Stimulated activated CD4-positive, alpha-beta T cell treated with anti-CD3 and anti-CD28 coated beads, Interleukin-2, amount 100 ng/mL, for 48 hours (primary cell): ENCODE measurements at places on chromosomes 2 and 18.

GRCh38 chr2:233233618-233234230 is 17.7 kb upstream of the ATG16L1 start:
- no peak for DNase-seq

- DNase-seq, result no peak
Measured at GRCh38 chr2:109644571-109645275, 30.6 kb downstream of the SOWAHC start.

DNA sequence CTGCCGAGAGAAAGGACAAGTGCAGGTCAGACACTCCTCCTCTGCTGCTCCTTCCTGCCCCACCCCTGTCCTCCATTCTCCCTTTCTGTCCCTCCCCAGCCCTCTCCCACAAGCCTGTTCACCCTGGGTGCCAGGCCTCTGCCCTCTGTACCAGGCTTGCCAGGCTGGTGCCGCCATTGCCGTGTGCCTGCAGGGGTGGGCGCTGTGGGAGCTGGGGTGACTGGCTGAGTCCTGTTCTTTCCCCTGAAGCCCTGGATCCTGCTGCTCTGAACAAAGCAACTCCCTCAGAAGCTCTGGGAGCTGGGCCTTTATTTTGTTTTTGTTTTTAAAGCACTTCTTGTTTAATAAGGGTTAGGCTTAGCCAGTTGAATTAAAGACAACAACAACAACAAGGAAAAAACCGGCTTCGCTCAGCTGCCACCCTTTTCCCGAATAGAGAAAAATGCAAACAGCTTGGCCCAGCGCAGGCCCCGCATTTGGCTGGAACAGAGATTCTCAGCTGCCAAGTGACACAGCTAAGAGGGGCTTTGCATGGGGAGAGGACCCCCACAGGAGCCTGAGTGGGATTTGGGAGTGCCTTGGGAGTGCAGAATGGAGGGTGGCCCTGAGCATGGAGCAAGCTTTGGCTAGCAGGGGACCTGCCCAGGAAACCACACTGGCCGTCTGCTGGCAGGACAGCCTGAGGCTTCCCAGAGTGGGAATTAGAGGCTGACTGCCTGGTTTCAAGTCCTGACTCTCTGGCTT is 9.1 kb downstream of the PCARE start:
- no peak for DNase-seq

DNA sequence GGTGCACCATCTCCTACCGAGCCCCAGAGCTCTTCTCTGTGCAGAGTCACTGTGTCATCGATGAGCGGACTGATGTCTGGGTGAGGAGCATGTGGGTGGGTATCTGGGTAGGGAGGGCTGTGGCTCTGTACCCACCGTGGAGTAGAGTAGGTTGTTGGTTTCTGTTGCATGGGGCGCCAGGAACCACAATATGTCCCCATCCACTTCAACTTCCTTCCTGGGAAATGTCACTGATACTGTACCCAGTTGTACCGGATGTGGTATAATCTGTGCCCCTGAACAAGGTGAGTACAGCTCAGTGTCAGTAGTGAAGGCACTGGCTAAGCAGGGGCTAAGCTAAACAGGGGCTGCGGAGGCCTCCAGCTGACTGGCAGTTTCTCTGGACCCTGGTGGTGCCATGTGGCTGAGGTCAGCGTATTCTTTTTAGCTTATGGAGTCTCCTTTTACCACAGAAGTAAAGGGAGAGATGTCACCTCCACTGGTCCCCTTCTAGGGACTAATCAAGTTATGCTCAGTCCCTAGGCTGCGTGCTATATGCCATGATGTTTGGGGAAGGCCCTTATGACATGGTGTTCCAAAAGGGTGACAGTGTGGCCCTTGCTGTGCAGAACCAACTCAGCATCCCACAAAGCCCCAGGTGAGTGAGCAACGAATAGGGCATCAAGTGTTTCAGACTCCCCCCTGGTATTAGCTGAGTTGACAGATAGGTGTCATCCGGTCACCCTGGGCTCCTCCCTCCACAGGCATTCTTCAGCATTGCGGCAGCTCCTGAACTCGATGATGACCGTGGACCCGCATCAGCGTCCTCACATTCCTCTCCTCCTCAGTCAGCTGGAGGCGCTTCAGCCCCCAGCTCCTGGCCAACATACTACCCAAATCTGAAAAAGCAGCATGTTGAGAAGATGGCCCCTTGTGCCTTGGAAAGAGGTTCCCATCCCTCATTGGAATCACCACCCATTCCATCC is 2.7 kb downstream of the STK16 start:
- DNase-seq, result peak; percentile 31

DNA sequence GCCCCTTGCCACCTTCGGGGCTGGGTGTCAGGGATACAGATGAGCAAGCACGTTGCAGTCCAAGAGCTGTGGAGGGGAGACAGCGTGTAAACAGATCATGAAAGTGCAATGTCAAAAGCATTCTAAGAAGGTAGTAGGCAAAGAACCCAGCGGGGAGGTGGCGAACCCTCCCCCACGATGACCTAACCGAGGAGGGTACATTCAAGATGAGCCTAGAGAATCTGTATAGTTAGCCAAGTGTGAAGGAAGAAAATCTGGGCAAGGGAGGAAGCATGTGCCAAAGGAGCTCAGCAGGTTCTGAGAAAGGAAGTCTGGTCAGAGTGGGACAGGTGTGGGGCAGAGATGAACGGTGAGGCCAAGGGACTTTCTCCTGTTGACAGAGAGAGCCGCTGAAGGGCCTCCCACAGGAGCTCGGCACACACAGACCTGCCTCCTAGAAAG is 106.9 kb downstream of the SP3 start:
- DNase-seq, result no peak

DNA sequence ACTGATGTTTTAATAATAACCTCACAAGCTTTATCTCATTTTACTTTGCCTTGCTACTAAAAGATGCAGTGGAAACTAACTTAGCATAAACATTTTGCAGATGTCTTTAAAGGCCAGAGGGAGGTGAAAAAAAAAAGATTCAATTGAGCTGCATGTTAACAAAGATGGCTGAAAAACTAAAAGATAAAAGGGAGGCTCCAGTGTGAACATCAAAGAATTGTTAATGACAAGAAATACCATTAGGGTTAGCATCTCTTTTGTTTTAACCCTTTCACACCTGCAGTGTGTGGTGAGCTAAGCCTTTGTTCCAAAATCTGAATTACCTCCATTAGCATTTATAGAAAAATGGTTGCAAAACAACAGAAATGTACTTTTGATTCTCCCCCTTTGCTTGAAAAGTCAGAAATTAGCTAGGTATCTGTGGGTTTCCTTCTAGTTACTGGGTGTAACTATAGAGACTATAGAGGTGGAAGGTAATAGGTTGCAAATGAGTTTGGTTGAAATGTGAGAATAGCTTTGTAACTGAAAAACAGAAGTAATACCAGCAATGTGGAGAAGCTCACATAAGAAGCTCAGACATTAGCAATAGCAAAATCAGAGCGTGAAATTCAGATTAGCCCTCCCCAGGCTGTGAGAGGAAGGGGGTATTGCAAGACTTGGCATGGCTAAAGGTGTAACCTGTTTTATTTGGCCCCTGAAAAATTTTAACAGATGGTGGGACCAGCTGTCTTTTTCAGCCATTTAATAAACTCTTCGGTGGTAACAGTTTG is 34.8 kb upstream of the SP5 start:
- no peak for DNase-seq

GRCh38 chr18:63143330-63143771 is 176.2 kb downstream of the BCL2 start:
- DNase-seq, result no peak

DNA sequence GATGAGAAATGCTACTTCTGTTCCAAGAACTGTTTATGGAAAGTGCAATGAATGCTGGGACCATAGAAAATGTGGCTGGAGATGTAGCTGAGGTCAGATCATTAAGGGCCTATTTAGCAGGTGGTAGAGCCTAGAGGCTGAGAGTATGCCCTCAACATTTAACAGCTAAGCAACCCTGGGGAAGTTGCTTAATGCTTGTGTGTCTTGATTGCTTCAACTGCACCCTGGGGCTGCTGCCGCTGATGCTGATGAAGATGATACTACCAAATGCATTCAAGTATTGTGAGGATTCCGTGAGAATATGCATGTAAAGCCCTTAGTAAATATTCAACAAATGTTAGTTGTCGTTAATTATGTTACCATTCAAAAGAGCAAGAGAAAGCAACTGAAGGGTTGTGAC is 273.2 kb downstream of the BCL11A start:
- DNase-seq, result no peak

DNA sequence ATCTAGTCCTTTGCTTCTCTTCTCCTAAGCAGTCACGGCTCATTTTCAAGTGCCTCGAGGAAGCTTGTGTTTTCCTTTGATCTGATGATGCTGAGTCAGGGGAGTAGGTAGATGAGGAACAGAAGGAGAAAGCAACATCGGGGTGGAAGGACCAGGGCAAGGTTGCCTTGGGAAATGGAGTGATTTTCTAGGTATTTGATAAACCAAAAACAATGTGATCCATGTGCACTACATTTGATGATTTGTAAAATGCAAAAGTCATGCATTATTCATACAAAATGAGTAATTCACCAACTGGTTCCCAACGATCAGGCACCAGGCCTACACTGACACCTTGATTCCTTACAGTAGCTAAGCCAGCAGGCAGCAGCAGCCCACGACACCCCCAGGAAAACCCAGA is 205.3 kb downstream of the ANAPC1 start:
- no peak for DNase-seq

DNA sequence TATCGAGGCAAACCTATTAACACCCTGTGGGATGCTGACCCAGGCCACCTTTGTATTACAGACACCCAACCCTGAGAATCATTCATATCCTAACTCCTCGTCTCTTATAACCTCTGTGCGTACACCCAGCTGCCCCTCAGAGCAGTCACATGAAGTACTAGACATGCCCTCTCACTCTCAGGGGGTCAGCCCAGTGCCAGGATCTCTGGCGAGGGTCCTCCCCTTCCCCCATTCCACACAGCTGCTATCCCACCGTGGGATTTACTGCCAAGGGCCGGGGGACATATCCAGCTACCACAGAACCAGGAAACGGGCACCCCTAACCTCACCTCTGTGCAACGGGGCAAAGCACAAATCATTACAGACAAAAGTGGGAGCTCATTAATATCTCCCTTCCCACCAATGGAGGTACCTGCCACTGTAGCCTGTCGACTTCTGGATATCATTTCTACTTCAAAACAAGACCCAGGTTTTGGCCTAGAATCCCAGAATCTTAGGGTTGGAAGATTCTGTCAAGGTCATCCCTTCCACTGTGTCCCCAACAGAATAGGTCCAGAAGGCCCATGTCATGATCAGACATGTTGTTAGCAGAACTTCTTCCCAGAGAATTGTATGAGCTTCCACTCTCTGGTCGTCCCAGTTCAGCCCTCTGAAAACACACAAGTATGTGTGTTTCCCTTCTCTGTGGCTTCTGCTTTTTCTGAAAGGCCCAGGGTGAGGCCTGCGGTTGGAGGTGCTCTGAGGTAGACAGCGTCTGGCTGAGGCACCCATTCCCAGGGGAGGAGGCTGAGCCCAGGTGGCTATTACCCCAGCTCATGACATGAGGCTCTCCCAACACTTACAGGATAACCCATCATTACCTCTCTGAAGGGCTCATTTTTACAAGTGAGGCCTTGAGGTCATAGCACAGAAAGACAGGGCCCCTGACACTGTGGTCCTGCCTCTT is 1.7 kb downstream of the TMBIM1 start:
- no peak for DNase-seq

DNA sequence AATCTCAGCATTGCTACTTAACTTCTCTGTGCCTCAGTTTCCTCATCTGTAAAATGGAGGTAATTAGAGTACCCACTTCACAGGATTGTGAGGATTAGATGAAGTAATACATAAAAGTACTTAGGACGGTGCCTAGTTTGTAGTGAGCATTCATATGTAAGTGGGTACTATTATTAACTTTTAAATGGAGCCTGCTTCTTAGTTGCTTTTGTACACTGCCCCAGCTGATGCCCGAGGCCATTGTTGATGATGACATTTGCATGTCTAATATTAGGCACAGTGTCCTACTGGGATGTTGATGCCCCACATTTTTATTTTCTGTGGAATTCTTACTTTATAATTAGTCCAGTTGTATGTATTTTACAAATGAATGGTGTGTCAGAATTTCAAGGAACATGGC is 79.7 kb upstream of the STON1 start:
- DNase-seq, result no peak

DNA sequence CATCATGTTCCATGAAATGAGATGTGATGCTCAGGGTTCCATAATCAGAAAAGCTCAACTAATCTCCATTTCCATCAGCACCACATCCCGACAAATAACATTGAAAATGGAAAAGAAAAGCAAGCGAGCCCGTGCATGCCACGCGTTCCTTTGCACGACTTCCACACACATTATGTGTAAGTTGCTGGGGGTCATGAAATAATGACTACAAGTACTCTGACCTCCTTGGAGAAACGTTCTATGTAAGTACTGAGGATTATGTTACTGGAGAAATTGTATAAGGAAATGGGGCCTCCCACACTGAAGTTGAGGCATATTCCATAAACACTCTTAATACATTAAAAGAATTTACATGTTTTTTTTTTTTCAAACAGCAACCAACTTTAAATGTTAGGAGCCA is 38.3 kb downstream of the CCBE1 start:
- no peak for DNase-seq

- no peak for DNase-seq
Measured at GRCh38 chr18:13548966-13549879, 177.1 kb downstream of the FAM210A start.

DNA sequence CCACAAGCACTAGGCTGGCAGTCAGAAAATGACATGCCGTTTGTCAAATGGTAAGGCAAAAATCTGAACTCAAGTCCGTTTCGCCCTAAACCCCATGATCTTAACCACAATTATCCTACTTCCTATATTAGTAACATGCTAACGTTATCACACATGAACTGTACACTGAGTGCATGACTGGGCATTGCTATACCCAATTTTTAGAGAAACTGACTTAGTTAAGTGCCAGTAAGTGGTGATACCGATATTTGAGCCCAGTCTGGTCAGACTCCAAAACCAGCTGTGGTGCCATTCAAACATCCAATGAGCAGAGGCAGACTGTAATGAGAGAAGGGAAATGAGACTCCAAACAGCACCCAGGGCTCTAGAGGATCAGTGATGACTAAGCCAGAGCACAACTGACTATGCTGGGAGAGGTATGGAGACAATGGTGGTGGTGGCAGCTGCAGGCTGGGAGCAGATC is 311.7 kb upstream of the PKDCC start:
- no peak for DNase-seq

DNA sequence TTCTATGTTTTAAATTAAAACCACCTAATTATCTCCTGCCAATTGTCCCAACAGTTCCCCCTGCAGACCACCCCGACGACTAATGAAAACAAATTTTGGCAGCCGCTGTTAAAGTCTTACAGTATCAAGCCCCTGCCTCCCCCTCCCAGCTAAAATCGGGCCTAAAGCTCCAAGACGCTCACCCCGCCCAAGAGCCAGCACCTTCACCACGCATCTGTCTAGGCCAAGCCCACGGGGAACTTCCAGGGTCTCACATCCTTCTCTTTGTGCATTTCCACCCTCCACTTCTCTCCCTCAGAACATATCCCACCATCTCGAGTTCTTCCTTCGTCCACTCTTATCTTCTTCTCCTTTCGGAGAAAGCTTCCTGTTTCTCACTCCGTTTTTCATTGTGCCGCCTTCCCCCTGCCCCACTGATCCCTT is 445 bp downstream of the PRPF40A start:
- peak; percentile 19 for DNase-seq

DNA sequence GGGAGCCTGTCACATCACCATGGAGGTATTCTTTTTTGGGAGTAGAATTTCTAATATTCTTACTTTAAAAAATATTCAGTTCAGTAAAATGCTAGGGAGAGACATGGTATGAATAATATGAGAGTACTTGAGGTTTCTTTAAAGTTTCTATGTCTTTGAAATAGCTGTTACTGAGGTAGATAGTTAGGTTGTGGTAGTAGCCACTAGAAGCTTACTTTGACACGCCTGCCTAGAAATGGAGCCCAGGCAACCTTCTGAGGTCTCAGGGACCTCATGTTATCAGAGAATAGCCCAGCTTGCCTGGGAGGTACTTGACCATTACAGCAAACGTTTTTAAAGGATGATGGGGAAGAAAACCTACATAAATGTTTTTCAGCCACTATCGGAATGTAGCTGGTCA is 131.2 kb downstream of the AGPS start:
- DNase-seq, result no peak
